Naive B cell (primary cell): ENCODE measurements at places on chromosomes 4 and X. TPM values are rescaled to one million over a fixed set of nuclear protein-coding genes. Genes with fewer than 3 reads are reported as not detected.

The TEX13C gene
- not detected for polyA plus RNA-seq

DNA sequence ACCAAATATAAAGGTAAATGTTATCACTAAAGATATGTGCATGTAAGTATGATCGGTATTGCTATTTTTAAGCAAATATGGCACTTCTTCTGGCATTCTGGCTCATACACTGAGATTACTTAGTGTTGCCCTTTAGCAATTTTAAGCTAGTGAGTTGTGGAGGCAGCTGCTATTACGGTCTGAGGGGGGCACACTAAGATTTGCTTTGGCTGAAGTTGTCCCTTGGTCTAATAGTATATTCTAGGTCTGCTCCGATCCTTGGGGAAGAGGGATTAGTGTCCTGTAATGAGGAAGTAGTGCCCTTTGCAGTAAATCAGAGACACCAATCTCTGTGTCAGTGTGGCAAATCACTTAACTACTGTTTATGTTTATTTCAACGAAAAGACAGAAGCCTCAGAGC is 196.5 kb upstream of the FTHL17 start:
- DNase-seq: no peak

DNA sequence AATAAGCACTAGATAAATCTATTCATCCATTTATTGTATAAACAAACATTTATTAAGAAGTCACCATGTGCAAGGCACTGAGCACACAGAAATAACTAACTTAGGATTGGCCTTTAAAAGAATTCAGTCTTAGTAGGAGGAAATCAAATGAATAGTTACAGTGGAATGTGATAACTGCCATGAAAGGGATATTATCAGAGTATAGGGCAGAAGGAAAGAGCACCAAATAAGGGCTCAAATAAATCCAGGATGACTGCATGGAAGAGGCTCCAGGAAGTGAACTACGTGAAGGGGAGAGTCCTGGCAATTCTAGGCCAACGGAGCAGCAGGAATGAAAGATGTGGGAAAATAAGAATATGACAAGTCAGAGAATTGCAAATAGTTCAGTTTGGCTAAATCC is 406.0 kb downstream of the INPP4B start:
- DNase-seq: no peak

DNA sequence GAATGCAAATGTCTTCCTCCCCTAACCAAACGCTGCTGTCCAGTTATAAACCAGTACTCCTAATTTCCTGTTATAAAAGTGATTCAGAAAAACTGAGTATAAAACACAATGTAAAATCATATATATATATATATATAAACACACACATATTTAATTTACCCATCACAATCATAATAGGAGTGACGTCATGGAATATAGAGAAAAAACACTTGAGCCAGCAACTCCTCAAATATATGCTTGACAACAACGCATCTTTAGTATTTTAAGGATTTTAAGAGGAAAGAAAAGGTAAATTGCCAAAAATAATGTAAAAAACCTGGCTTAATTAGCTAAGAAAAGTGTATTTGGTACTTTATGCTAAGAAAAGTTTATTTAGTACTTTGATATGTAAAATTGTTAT is 2701.7 kb downstream of the PCDH7 start:
- DNase-seq: no peak
